Endothelial cell of umbilical vein (primary cell): ENCODE measurements at places on chromosomes 3 and 15. TPM values are rescaled to one million over a fixed set of nuclear protein-coding genes. Genes with fewer than 3 reads are reported as not detected.
A peak's percentile ranks its signal among the peaks of the same experiment; 100 is the strongest.

GRK7 gene
- not detected in 2 replicates for total RNA-seq

MBD4 gene
- 33.2 and 39.5 TPM in 2 replicates for total RNA-seq

TTC21A gene
- total RNA-seq, result 6.3 and 7.8 TPM in 2 replicates

NAALADL2 gene
- total RNA-seq, result 4.0 TPM in 2 replicates

DNA sequence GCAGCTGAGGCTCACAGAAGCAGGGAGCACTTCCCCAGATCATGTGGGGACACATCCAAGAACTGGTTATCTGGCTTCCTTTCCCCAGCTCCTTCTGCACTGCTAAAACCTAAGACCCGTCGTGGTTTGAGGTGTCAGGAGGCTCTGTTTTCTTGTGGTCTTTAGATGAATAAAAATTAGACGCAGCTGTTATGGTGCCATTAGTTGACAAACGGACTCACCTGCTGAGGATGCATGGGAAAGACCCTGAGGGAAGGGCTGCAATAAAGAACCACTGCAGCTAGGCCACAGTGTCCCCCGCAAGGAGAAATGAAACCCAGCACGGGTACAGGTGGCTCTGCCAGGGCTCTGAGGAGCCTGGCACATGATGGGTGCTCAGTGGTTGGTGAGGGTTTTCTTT is 99.4 kb downstream of the IQSEC1 start:
- no peaks in the 10 kb centered on the region for H3K4me1 ChIP-seq
- H3K36me3 ChIP-seq, result no peaks in the 10 kb centered on the region
- H3K27ac ChIP-seq, result no peak overlapping the region

- DNase-seq, result no peak
- H3K36me3 ChIP-seq, result no peaks in the 10 kb centered on the region
- H3K27ac ChIP-seq, result no peak overlapping the region
- no peak overlapping the region for H3K4me3 ChIP-seq
- H3K27me3 ChIP-seq, result no peaks in the 10 kb centered on the region
These were observed 171.4 kb downstream of the NFKBIZ start for GRCh38 chr3:102020735-102021134.

DNA sequence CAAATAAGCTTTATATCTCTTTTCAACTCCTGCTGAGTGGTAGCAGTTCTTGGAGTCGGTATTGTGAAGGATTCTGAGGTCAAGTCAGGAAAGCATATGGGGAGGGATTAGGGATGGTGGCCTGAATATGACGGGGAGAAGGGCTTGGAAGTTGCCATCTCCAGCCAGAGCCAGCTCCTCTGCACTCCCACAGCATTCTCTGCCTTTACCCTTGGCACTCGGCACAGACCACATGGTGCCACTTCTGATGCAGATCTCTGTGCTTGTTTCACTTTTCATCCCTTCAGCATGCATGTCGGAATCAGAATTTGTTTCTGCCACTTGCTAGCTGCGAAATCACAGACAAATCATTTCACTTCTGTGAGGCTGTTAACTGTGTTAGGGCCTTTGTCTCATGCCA is 52.5 kb downstream of the RAB11A start:
- H3K4me1 ChIP-seq, result no peaks in the 10 kb centered on the region
- H3K36me3 ChIP-seq, result no peaks in the 10 kb centered on the region
- H3K27me3 ChIP-seq, result no peaks in the 10 kb centered on the region
- no peak overlapping the region for H3K4me3 ChIP-seq
- no peak overlapping the region for H3K27ac ChIP-seq
- DNase-seq, result no peak

- H3K4me1 ChIP-seq, result no peaks in the 10 kb centered on the region
- H3K4me3 ChIP-seq, result no peak overlapping the region
- H3K27me3 ChIP-seq, result no peaks in the 10 kb centered on the region
- DNase-seq, result no peak
- no peak overlapping the region for H3K27ac ChIP-seq
- H3K36me3 ChIP-seq, result no peaks in the 10 kb centered on the region
These were observed 47.0 kb upstream of the TRPM1 start for GRCh38 chr15:31148297-31149087.

- no peaks in the 10 kb centered on the region for H3K4me1 ChIP-seq
- H3K27ac ChIP-seq, result no peak overlapping the region
- no peaks in the 10 kb centered on the region for H3K36me3 ChIP-seq
- no peak overlapping the region for H3K4me3 ChIP-seq
- H3K27me3 ChIP-seq, result peaks cover 3% of the 10 kb centered on the region
These were observed 101.5 kb upstream of the TMC3 start for GRCh38 chr15:81475471-81475870.

- DNase-seq, result peak; percentile 49
- H3K36me3 ChIP-seq, result no peaks in the 10 kb centered on the region
- H3K4me1 ChIP-seq, result no peaks in the 10 kb centered on the region
These were observed 36.4 kb upstream of the PTPRG start for GRCh38 chr3:61524933-61525332.

GRCh38 chr3:18649666-18650363 is 224.7 kb upstream of the SATB1 start:
- DNase-seq, result no peak
- H3K36me3 ChIP-seq, result no peaks in the 10 kb centered on the region
- H3K4me3 ChIP-seq, result no peak overlapping the region
- H3K4me1 ChIP-seq, result no peaks in the 10 kb centered on the region
- H3K27ac ChIP-seq, result no peak overlapping the region
